Cerebellar cortex (tissue), 1 donor: ENCODE measurements at places on chromosomes 3 and 15.

DNA sequence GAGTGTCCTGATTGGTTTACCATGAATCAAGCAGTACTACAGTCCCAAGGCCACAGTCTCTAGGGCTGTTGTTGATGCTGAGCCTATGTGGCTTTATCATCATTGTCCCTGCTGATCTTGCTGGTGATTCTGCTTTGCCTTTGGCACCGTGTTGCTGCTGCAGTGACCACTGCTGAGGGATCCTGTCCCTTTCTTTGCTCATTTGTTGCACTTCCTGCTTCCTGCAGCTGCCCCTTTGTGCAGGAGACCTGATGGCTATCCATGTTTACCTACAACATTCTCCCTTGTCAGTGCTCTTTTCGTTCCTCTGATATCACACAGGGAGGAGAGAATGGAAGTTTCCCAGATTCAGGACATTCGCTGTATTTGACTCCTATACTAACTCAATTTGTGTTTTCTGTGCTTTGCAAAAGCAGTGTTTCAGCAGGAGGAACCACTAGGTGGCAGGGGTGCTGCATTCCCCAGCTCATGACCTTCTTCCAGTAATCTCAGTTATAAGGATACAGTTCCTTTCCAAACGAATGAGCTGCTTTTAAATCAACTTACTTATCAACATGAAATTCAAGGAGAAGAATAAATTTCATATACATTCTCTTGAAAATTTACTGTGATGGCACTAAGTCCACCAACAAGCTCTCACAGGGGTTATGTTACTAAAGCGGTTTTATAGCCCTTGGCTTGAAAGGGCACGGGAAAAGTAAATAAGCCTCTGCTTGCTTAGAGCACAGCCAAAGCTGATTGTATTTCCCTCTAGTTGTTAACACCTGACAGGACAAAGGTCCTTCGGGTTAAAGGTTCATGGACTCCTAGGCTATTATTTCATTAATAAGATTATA is 9.7 kb upstream of the THUMPD3 start:
- DNase-seq = peak; percentile 86

- no peak for DNase-seq
These were observed 89.3 kb downstream of the CHD2 start for GRCh38 chr15:92989470-92989869.

- no peak for DNase-seq
These were observed 64.5 kb downstream of the MDFIC2 start for GRCh38 chr3:70247955-70248354.

DNA sequence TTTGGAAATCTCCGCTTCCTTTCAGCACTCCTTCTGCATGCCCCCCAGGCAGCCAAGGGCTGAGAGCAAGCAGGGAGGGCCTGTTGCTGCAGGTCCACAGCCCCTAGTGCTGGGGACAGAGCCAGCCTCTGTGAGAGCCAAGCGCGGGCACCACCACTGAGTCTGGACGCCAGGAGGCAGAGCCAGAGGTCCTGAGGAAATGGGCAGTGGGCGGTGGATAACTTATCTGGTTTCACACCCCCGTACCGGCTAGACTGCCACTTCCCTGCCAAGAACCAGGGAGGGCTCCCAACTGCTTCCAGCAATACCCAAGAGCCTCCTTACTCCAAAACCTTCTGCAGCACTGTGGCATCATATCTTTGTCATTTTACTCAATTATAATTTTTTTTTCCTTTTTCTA is 141.6 kb upstream of the IGF1R start:
- no peak for DNase-seq

- no peak for DNase-seq
These were observed 181.0 kb downstream of the UACA start for GRCh38 chr15:70582143-70582945.

GRCh38 chr15:70559265-70560239 is 203.8 kb downstream of the UACA start:
- DNase-seq = no peak

- DNase-seq = no peak
These were observed 109.9 kb downstream of the UACA start for GRCh38 chr15:70653426-70653825.

DNA sequence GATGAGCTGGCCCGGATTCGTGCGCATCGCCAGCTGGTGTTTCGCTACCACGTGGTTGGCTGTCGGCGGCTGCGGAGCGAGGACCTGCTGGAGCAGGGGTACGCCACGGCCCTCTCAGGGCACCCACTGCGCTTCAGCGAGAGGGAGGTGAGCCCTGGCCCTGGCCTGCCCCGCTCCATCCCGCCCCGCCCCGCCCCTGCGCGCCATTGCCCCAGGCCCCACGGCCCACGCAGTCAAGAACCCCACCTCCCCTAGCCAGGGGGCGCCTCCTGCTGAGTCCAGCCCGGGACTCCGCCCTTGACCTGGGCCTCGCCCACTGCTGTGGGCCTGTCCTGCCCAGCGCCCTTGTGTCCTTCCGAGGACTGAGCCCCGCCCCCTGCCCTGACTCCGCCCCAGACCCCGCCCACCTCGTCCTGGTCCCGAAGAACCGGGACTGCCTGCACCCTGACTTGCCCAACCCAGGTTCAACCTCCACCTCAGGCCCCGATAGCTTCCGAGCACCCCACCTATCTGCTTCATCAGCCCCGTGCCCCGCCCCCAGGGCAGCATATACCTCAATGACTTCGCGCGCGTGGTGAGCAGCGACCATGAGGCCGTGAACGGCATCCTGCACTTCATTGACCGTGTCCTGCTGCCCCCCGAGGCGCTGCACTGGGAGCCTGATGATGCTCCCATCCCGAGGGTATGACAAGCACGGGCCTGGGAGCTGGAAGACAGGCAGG is 14.8 kb downstream of the NT5DC2 start:
- no peak for DNase-seq

DNA sequence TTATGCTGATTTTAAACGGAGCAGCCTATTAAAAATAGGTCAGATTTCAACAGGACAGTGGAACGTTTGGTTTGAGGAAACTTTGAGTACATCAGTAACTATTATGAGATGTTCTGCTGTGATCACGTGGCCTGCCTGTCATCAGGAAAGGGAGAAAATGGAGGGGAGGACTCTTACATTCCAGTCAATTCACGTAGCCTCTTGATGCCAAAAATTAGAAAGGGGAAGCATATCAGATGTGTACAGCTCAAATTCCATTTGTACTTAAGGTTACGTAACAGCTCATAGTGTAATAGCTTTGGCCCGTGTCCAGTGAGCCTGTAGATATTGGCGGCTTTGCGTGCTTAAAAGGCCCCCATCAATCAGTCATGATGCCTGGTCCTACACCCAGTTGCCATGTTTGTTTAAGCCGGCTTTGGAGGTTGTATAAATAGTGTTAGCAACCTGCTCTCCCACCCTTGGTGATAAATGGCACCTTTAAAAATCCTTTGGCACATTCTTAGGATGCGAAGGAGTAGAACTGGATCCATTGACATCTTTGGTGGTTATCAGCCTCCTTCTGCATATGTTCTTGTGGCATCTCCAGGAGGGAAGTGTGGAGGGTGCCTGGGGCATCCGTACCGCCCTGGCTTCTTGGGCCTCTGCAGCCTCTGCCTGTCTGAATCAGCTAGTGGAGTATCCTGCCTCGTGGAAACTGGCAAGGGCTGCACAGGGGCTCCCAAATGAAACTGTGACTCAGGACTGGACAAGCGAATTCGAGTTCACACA is 163.9 kb downstream of the THSD4 start:
- DNase-seq = no peak

GRCh38 chr15:57525581-57525980 is 66.1 kb upstream of the MYZAP start:
- DNase-seq = no peak

- no peak for DNase-seq
These were observed 161.0 kb upstream of the CGNL1 start for GRCh38 chr15:57215326-57215725.

GRCh38 chr15:75532413-75533250 is 46.5 kb downstream of the PTPN9 start:
- DNase-seq = peak; percentile 64

DNA sequence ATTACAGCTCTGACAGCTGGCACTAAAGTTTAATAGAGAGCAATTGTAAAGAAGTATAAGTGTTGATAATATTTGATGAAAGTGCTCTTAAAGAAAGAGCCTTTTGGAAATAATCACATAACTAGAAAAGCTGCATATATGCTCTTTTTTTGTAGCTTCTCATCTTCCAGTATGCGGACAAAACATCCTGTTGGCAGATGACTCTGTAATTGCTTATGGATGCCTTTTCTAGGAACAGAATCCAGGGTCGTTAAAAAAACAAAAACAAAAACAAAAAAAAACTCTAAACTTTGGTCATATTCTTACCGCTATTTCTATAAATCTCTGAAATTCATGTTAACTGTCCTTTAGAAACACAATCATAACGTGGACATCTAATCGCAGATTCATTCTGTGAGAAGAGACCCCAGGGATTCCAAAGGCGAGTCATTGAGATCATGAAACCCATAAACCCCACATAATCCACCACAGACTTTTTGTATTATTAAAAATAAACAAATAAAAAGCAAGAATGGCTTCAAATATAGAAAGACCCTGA is 109.8 kb downstream of the EPHA3 start:
- no peak for DNase-seq

DNA sequence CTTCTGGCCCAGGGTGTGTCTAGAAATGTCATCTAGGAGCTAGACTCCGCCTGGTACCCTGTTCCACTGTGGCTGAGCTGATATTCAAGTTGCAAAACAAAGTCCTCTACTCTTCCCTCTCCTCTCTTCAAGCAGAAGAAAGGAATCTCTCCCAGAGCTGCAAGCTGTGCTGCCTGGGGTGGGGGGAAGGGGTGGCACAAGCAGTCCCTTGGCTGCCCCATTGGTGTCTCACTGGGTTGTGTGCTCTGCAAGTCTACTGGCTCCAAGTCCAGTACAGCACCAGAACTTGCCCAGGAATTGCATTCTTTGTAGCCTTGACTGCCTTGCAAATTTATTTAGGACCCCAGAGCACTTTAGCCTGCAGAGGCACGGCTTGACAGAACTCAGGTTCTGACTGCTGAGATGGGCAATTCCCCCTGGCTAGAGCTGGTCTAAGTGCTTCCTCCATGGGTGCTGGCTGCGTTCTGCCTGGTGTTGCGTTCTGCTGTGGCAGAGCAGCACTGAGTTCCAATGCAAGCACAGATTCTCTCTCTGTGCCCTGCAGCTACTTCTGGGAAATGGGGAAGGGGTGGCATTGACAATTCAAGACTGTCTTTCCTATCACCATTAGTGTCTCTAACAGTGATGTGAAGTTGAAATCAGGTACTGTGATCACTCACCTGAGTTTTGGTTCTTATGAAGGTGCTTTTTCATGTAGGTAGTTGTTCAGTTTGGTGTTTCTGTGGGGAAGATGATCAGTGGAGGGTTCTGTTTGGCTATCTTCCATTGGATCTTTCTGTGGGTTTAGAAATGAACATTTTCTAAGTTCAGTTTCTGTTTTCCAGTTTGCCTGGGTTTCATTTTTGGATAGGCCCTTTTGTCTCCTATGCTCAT is 39.5 kb downstream of the OXSR1 start:
- no peak for DNase-seq

DNA sequence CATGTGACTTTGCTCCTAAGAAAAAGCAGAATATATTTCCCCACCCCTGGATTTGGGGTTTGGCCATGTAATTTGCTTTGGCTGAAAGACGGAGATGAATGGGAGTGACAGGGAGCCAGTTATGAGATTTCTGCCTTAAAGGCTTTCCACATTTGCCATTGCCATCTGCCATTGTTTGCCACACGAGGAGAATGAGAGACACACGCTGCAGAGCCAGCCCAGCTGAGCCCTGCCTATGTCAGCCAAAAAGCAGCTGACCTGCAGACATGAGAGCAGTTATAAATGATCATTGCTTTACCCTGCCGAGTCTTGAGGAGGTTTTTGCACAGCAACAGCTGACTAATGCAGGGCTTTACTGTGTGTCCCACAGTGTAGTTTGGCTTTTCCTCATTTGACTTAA is 40.6 kb upstream of the RFTN1 start:
- DNase-seq = no peak

DNA sequence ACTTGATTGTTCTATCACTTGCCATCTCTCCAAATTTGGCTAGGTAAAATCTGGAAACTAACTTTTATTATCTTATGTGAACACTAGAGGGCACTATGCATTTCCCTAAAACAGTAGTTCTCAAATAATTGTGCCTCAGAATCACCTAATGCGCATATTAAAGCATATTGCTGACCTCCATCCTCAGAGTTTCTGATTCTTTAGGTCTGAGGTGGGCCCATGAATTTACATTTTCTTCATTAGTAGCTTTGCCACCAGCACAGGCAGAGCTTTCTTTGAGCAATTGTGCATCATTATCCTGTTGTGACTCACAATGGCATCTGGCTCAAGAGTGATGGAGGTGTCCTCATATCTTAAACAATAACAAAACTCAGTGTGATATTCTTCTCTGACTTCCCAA is 17.5 kb upstream of the BCHE start:
- no peak for DNase-seq

DNA sequence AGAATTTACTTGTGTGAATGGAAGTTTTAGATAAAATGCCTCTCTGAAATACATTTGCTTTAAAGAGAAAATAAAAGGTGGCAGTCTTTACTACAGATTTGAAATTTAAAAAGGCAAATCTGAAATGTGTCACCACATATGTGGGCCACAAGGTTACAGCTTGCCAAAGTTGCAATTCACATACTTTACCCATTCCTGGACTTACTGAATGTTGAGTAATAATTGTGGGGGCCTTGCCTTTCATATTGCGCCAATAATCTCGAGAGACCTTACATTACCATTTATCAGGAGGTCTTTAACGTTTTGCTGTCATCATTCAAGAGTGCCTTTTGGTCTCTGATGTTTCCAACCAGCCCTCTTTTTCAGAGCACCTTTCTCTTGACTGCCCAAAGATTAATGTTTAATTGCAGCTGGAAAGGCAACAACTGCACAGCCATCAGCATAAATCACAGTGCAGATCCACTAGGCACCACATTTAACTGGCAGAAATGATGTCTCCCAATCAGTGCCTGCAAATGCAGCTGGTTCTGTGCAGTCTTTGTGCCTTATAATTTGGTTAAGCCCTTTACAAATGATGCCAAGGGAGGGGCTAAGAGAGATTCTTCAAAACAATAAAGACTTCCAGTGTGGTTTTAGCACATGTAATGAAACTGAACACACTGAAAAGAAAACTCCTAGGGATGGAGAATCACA is 206.8 kb downstream of the MAGI1 start:
- DNase-seq = no peak

GRCh38 chr3:185796431-185797107 is 28.3 kb downstream of the IGF2BP2 start:
- DNase-seq = no peak

GRCh38 chr3:73727117-73727821 is 102.5 kb upstream of the PDZRN3 start:
- DNase-seq = no peak

- peak; percentile 46 for DNase-seq
These were observed 125.8 kb downstream of the PGPEP1L start for GRCh38 chr15:98881526-98882520.

- DNase-seq = no peak
These were observed 234.3 kb downstream of the PYDC2 start for GRCh38 chr3:191695131-191695814.
